ENCODE measurements at places on chromosomes 5 and 9.

DNA sequence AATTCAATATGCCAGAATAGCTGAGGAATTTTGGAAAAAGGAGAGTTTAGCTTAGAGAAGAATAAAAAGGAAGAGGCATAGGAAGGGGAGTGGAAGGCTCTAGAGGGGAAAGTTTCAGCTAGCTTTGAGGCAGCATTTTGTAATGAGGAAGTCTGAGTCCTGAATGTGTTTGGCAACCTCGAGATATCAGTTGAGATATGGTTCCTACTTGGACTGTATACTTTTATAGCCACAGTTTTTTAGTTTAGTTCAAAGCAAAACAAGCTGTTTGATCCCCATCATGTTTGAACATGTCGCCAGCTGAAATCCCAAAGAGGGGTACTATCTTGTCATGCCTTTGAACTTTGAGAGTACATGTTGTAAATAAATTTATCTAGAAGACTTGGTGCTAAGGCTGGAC is 559.0 kb upstream of the FTMT start:
- no peak for DNase-seq

DNA sequence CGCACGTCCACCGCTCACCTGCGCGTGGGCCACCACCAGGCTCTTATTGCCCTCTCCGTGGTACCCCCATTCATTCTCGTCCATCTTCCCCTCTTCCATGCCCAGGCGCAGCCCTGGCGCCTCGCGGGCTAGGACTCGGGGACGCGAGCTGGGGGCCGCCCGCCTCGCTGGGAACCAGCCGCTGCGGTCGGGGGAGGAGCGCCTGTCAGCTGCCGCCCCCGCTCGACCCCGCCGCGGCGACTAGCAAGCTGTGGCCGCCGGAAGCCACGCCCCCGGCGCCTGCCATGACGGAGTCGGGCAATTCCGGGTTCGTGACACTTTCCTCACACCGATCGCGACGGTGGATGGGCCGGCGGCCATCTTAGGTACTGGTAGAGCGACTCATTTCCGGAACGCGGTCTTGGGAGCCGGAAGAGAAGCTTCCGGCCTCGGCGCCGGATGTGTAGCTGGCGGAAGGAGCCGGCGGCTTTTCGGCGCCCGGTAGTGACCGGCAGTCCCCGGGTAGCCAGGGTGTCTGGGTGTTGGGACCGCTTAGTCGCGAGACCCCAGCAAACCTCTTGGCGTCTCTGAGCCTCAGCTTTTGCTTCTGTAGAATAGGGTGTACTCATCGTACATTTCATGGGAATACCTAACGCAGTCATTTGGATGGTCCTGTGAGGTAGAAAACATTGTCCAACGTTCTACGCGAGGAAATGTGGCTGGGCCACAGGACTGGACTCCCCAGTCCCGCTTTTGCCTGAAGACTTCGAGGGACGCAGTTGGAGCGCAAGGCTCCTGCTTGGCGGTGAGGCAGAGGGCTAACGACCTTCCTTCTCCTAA is at the start of gene IPPK:
Gene IPPK (minus strand): TSS at position 242 of the 819 bp plus-strand sequence. CDS start 143 bp downstream, at position 99.
- peak; percentile 95 for DNase-seq

GRCh38 chr5:83513491-83513890 is 41.9 kb downstream of the VCAN start:
- DNase-seq = no peak

DNA sequence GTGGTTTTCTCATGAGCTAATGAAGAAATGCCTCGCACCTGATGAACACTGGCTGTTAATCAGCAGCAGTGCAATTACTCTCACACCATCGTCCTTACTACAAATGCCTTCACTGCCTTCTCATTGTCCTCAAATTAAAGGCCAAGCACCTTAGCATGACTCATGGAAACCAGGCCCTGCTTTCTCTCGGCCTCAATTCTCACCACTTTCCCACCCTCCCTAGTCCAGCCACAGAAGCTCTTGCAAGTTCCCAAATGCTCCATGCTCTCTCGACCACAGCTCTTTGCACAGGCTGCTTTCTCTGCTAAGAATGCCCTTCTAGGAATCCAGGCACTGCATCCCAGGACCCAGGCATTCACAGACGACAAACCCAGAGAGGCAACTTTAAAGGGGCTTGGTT is 94.6 kb upstream of the KLF4 start:
- no peak for DNase-seq

DNA sequence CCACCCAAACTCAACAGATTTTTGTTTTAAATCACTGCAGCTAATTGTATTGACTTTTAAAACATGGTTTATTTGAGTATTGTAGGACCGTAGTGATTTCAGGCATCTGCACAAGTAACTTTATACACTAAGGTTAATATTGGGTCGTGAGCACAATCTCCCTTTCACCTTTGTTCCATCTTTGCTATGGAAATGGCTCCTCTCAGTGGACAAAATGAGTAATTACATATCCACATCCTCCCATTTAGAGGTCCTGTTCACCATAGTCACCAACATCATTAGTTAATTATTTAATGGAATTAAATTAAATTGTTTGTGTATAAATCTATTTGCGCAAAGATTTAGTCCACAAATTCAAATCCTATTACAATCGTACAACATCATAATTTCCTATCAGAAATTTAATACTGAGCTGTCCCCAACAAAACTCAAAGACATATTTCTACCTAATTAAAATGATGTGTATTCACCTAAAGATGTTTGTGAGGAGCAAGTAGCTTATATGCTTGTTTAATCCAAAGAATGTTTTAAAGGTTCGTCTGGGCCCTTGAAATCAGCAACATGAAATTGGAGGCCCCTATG is 173.0 kb upstream of the DAPK1 start:
- peak; percentile 54 for DNase-seq

DNA sequence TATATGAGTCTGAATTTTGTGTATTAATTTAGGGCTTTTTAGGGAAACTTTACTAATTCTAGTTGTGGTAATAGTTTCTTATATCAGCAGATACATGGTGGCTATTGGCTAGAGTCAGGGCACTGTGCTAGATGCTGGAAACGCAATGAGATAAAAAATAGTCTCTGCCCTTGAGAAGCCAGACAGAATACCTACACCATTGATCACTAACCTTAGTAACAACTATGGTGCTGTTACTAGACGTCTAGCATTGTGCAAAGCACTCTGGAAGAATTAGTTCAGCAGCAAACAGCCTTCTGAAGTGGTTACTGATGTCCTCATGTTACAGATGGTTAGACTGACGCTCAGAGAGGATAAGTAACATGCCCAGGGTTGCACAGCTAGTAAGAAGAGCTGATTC is 61.8 kb downstream of the GDA start:
- DNase-seq = peak; percentile 22

DNA sequence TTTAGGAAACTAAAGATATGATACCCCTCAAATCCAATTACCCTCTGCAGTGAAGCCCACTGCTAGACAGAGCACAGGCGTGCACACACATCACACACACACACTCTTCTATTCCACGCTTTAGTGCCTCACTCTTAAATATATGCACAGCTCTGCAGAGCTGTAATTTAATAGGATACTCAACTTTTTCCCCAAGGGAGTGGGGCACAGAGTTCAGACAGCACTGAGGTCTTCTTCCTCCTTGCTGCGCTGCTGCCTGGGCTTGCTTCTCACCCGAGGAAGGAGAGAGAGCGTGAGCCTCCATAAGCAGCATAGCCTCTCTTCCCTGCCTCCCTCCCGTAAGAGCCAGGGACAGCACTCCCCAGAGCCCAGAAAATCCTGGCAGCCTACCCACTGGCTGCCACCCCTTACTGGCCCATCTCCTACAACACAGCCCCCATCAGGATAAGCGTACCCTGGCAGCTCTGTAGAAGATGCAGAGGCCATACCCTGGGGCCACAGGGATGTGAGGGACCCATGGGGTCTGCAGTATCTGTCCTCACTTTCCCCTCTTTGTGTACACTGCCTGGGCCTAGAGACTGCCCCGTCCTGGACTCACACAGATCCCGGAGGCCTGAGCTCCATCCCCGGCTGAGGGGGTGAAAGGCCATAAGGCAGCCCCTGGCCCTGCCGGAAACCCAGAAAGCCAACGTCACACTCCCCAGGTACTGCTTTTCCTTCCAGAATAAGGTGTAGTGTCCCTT is 102.1 kb downstream of the C5orf15 start:
- no peak for DNase-seq

GRCh38 chr5:53779541-53779981 is 219.1 kb downstream of the NDUFS4 start:
- DNase-seq = peak; percentile 68
